ENCODE measurements at places on chromosomes 13 and 19. TPM values are rescaled to one million over a fixed set of nuclear protein-coding genes. Genes with fewer than 3 reads are reported as not detected.

The SSC5D gene
- total RNA-seq = not detected

The MAP4K1 gene
- total RNA-seq = 81.4 TPM

- no peak for DNase-seq
Measured at GRCh38 chr13:32047793-32048192, 16.2 kb downstream of the FRY start.

DNA sequence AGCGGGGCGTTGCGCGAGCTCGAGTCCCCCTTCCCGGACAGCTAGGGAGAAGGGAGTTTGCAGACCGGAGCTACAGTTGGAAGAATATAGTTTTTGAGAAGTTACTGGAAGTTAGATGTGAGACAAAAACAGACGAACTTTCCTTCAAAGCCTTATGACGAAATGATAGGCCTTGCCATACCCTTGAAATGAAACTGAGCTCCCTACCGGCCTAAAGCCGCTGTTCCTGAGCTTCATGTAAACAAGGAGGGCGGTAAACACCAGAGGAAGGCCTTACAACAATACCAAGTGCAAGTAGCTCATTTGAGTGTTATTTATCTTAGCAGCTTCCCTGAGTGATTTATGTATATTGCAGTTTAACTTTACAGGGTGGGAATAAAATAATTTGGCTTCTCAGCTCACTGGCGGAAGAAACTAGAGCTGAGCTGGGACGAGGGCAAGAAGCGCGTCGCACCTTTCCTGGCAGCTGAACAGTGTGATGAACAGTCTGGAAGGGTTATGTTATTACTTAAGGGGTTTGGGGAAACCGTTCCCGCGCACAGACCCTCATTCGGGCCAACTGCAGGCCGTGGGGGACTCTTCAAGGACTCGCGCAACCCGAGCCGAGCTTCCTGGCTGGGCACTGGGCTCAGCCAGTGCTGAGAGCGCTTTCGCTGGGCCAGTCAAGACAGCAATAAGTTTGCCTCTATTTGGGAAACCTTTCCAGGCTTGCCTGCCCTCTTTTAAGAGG is 111.2 kb downstream of the KCNRG start:
- no peak for DNase-seq

- no peak for DNase-seq
Measured at GRCh38 chr13:113456116-113456702, 2.9 kb upstream of the ADPRHL1 start.
